ENCODE measurements at places on chromosomes 13 and 19.
A peak's percentile ranks its signal among the peaks of the same experiment; 100 is the strongest.

GRCh38 chr13:75879656-75880055 lies 243.5 kb downstream of the LMO7 start:
- DNase-seq = no peak

DNA sequence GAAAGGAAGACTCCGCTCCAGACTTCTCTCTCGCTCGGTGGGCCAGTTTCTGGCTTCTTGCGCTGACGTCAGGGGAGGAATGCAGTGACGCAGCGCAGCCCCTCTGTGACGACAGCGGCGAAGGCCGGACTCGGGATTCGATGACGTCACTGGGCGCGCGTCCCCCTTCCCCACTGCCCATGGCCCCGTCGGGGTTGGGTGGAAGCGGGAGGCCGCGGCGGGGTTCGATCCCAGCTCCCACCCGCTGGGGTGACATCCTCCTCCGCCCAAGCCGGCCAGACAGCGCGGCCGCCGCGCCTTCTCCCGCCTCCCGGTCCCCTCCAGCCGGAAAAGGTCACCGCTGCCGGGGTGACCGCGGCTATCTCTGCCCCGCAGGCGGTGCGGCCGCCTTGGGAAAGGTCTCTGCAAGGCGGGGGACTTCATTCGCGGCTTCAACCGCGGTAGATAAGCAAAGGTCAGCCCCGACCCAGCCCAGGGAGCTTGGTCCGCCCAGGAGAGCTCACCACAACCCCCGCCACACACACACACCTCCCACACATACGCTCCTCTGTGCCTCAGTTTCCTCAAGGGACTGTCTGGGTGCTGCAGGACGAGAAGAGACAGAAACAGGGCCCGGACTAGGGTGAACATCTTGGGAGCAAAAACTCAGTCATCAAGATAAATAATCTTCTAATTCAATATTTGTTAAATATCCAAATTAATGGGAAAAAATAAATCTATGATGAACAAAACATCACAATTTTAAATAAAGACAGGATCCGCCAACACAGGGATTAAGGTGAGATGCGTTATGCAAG lies 844 bp upstream of the RFX1 start:
- DNase-seq = no peak

DNA sequence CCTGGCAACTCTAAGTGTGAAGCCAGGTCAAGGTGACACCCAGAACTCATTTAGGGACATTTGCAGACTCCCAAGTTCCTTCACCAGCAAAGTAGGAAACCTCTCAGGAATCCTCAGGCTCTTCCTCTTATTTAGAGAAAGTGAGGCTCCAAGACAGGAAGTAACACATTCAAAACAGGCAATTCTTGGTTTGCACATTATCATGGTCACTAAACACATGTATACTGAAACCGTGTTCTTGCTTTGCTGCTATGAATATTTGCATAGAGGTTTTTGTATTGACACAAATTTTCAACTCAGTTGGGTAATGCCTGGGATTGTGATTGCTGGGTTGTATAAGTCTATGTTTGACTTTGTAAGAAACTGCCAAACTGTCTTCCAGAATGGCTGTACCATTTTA lies 13.2 kb upstream of the URI1 start:
- DNase-seq = no peak

- DNase-seq = no peak
Measured at GRCh38 chr13:102907886-102908515, 62.2 kb downstream of the ERCC5 start.

DNA sequence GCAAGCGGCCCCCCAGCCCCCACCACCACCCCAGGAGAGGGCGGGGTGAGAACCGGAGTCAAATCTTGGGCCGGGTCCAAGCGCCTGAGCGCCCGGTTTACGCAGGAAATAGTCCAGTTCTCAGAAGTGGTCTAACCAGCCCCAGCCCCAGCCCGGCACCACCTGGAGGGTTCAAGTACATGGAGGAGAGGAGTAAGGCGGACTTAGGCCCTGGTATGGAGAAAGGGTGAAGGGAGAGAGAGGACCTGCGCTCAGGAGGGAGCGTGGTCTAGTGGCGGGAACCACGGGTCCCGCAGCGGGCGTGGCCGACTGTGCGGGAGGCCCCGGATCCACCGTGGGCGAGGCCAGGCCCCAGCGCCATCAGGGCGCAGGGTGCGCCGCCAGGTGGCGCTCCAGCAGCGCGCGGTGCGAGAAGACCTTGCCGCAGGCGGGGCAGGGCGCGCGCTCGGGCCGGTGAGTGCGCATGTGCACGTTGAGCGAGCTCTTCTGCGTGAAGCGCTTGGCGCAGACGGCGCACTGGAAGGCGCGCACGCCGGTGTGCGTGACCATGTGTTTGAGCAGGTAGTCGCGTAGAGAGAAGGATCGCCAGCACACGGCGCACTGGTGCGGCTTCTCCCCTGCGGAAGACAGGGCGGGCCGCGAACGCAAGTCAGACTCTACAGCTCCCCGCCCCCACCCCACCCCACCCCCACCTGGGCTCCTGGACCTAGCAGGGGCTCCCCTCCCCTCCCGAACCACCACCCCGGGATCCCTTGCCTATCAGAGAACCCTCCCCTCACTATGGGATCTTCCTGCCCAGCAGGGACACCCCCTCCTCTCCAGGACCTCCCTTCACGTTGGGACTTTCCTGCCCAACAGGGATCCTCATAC lies 2.1 kb upstream of the SLC27A5 start:
- peak; percentile 32 for DNase-seq

GRCh38 chr13:110340812-110341444 lies 33.8 kb downstream of the COL4A2 start:
- DNase-seq = no peak

DNA sequence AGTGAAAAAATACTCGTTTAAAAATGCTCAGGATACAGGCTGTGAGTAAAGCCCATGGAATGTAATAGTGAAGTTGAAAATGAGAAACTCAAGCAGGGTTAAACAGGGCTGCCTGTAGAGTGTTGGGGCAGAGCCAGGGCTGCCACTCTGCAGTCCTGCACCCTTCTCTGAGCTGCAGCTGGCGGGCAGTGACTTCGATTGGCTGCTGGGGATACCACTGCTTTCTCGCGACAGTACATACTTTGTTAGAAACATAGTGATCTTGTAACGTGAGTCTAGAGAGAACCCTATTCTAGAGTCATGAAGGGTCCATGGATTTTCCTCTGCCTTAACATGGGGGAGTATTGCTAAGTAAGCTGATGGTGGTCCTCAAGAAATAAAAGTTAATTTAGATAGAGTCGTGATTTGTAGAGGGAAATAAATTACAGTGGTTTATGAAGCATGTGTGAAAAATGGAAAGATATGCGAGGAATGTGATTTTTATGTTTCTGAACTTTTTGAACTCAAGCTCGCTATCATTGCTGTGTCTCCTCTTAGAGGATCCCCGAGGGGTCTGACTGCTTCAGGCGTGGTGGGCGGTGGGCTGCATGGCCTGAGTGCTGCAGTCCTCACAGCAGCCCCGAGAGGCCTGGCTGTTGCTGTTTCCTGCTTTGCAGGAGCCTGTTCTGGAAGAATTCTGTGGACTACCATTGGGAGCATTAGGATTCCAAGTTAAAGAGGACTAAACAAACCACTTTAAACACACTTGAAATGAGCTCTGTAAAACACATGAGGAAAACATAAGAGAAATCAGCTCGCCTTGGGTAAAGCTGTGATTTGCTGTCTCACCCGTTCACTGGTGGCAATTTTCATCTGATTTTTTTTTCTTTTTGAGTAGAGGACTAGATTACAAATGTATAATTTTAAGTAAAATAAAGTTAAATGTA lies 95.7 kb downstream of the ARHGEF7 start:
- DNase-seq = no peak

- DNase-seq = no peak
Measured at GRCh38 chr13:34671137-34671536, 270.9 kb upstream of the NBEA start.

DNA sequence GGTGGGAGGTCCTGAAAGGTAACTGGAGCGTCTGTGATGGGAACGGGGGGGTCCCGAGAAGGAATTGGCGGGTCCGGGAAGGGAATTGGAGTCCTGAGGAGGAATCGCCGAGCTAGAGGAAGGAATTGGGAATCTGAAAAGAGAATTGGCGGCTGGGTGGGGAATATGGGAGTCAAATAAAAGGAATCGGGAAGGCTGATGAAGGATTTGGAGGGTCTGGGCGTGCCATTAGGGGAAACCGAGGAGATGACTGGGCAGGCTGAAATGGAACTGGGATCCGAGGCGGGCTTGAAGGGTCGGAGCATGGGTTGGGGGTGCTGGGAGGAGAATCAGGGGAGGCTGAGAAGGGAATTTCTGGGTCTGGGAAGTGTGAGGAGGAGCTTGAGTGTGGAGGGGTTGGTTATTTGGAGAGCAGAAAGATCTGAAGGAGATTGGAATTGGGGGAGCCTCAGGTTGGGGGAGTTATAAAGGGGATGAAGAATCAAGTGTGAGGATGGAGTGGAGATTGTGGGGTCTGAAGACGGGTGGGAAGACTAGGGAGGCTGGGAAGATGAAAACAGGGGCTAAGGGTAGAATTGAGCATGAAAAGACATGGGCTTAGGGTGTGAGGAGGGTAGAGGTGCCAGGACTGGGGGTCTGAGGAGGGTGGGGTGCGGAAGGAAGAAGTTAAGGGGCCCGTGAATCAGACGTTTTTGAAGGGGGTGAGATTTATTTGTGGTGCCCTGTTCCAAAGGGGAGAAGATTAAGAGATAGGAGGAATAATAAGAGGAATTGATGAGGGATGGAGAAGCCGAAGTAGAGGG lies 718 bp downstream of the ACTN4 start:
- no peak for DNase-seq

DNA sequence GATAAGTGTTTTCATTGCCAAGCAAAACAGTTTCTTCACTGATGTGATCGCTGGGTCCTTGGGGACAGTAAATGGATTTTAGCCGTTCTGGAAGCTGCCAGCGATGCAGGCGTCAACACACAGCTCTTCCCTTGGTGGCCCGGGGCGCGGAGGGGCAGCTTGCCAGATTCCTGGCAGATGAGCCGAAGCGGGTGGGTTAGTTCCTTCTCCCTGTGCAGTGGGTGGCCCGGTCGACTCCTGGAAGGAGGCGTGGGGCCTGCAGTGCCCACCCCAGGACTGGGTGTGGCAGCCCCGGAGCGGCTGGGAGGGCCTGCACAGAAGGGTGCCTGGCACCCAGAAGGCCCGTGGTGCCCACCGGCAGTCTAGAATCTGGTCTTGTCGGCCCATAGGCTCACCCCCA lies 69.0 kb downstream of the KDM4B start:
- DNase-seq = no peak

DNA sequence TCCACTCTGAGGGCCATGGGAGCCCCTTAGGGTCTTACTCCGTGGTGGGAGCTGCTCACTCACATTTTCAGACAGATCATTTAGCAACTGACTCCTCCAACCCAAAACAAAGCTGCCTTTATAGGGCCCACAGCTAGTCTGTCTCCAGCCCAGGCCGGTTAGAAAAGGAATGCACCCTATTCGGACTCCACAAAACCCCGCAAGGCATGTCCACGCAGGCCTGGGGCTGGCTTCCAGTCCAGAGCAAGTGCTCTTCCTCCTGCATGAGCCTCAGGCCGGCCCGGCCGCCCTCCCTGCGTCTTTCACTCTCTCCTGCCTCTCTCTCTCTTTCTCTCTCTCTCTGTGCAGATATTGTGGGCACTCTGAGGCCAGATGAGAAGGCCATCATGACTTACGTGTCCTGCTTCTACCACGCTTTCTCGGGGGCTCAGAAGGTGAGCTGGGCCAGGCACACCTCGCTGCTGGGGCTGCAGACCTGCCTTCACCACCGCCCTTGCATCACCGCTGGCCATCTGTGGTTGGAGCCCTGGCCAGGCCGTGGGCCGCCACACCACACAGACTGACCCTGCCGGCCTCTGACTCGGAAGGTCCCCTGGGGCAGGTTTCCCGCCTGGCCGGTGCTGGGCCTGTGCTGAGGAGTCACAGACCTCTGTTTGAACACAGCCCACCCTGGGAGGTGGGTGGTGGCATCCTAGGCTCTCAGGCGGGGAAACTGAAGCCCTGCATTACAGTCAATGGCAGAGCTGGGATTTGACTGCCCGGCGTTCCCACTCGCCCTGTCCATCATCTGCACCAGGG lies 33.1 kb downstream of the CAPN12 start:
- DNase-seq = no peak

- DNase-seq = no peak
Measured at GRCh38 chr13:31860002-31860401, 120.7 kb downstream of the RXFP2 start.

GRCh38 chr13:25347151-25347550 lies 24.6 kb upstream of the ATP8A2 start:
- DNase-seq = no peak

- no peak for DNase-seq
Measured at GRCh38 chr13:106532111-106532929, 3.1 kb downstream of the EFNB2 start.

DNA sequence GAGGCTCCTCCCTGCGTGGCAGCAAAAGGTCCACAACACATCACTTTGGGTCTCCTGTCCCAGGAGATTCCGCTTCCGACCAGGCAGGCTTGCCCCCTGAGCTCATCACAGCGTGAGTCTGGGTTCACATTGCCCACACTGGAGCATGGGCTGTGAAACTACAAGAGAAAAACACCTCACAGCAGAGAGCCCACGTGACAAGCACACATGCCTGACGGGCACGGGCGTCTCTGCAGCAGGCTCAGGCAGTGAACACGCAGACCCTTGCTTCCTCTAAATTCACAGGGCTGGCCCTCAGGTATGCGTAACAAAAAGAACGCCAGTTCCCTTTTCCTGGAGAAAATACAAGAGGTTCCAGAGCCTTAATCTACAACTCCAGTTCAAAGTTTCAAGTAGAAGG lies 41.9 kb downstream of the RASA3 start:
- DNase-seq = no peak

DNA sequence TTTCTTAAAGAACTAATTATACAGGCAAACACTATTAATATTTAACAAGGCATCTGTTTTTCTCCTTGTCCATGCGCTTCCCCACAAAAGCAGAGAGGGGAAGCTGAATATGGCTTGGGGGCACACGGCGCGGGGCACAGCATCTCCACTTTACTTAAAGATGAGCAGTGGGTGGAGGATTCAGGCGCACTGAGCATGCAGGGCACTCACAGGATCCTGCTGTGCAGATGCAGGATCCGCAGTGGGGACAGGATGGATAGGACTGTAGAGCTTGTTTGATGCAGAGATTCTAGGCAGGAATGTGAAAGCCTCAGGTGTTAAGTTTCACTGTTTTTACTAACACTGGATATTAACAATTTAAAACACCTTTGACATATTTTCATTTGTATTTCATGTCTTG lies 43.3 kb downstream of the ATP11A start:
- DNase-seq = no peak

GRCh38 chr19:49073514-49074378 lies 1.2 kb upstream of the KCNA7 start:
- DNase-seq = no peak

DNA sequence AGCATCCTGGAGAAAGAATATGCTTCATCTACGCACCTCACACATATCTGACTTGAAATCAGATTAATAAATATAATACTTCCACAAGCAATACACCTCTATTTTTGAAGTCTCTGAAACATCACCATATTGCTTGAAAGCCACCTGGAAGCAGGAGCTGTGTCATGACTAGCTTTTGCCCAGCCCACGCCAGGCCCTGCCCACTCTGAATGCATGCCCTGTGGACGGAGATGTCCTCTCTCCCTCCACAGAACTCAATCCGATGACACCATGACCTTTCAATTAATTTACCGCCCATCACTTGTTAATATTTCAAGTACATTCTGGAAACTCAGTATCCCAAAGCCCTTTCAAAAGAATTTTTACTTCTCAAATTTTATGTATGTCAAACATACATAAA lies 108.0 kb downstream of the TBC1D4 start:
- DNase-seq = no peak

- no peak for DNase-seq
Measured at GRCh38 chr19:423691-424466, 14.9 kb upstream of the C2CD4C start.

All from SIG-M5 (cell line).